ENCODE measurements at places on chromosomes 13 and 19. TPM values are rescaled to one million over a fixed set of nuclear protein-coding genes. Genes with fewer than 3 reads are reported as not detected.

SIGLECL1 gene
- polyA plus RNA-seq = not detected

DNA sequence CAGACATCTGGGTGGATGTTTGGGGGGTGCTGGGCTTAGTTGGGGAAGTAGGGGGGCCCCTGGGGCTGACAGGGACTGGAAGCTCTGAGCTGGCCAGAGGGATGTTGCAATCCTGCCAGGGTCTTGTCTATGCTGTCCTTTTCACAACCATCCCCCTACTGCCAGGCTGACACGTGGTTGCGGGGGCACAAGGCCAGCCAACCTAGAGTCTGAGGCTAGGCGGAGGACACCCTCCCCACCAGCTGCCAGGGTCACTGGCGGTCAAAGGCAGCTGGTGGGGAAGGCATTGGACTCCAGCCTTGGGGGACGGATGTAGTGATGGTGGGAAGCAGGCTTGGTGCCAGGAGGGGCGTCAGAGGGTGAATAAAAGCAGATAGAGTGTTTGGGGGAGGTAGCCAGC, 1.6 kb upstream of the APOC1 start:
- H3K4me3 ChIP-seq = no peak overlapping the region
- DNase-seq = no peak
- no peak overlapping the region for H3K27ac ChIP-seq
- H3K27me3 ChIP-seq = no peaks in the 10 kb centered on the region
- H3K4me1 ChIP-seq = peaks cover 2% of the 10 kb centered on the region

DNA sequence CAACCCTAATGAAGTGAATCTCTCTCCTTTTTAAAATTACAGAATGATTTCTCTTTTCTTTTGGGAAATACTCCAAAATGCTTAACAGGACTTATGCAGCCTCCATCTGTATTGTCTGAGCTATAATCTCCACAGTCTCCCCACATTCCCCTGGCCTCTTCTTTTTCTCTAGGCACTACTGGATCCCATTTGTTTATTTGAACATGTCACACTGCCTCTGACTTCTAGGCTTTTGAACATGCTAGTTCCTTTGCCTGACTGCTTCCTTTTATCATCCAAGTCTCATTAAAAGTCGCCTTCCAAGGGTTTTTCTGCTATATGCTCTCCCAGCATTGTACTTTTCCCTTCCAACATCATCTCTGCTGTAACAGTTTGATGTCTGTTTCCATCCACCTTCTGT, 548.7 kb downstream of the PCDH9 start:
- H3K4me3 ChIP-seq = no peak overlapping the region
- no peaks in the 10 kb centered on the region for H3K4me1 ChIP-seq
- H3K36me3 ChIP-seq = no peaks in the 10 kb centered on the region

ZNF534 gene
- 0.41 TPM for polyA plus RNA-seq

Data from small intestine (tissue), 16 donors.